ENCODE measurements at places on chromosomes 5 and 9.

GRCh38 chr5:61991866-61992265 is 314.1 kb upstream of the KIF2A start:
- DNase-seq = no peak

- no peak for DNase-seq
These were observed 46.8 kb downstream of the SLC1A3 start for GRCh38 chr5:36653044-36653705.

DNA sequence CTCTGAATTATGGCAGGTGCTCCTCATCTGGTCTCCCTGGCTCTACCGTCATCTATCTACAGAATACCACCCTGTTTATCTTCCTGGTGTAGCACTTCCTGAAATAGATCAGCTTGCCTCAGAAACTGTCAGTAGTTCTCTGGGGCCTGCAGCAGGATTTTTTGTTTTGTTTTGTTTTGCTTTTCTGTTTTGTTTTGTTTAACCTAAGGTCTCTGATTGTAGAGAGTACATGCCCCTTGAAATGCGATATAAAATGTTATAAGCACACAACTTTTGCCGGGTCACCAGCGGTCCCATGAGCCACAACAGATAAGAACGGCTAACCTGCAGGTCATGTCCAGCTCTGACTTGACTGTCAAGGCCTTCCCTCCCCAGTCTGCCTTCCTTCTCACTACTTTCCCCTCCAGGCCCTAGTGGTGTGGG is 26.6 kb upstream of the CREBRF start:
- no peak for DNase-seq

DNA sequence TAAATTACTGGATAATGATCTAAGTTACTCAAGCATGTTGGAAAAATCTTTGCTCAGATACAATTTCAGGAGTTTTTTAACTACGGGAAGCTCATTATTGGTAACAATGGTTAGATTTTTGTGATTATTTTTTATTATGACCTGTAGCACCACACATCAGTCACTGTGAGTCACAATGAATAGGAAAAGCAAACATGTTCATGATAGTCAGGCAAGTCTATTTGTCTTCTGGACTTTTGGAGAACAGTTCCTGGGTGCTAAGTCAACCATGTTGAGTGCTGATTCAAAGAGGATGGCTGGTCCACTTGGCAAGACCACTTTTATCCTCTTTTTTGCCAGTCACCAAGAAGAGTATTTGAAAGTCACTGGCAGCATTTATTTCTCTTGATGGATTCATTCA is 403.2 kb downstream of the KIF4B start:
- DNase-seq = no peak

DNA sequence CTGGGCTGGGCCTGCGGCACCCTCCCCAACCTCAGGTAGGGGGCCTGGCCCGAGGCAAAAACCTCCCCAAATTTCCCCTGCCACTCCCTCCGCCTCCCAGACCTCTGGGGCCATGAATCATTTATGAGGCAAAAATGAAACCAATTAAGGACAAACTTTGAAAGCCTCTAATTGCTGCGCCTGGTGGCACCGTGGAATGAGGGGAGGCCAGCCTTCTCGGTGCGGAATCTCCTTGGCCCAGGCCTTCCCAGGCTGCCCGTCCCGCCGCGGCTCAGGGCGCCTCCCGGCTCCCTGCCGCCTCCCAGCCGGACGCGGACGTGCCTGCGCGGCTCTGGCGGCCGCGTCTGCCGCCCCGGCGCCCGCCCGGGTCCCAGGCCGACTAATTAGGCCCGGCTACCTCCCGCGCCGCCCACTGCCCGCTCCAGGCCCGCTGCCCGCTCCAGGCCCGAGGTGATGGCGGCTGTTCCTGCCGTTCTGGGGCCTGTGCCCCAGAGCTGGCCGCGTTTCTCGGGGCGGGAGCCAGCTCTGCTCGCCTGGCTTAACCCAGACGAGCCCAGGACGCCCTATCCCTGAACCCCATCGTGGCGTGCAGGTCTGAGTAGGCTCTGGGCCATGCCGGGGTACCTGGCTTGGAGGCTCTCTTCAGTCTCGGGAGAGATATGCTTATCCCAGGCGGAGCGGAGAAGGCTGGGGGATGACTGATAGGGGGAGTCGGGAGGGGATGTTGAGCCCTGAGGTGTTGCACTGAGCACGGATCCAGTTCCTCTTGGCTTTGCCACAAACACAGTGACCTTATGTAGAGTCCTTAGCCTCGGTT is 20.1 kb downstream of the CXXC5 start:
- no peak for DNase-seq

DNA sequence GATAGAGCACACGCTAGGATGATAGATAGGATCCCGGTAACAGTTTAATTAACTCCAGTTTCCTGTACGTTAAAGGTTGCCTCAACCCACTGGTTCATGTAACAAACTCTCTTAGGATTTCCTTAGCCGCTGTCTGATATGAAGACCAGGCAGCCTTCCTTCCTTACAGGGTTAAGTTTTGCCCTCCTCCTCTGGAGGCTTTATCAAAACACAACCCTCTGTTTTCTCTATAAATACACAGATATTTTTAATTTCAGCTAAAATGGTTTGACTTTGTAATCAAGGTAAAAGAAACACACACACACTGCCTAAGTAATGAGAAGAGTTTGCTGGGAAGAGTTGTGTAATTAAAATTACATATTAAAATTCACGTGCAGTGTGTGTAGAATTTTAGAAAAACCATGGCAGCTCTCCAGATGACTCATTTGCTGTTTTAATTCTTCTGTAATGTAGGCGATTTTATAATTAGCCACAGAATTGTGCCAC is 369.8 kb downstream of the CSNK1G3 start:
- peak; percentile 66 for DNase-seq

DNA sequence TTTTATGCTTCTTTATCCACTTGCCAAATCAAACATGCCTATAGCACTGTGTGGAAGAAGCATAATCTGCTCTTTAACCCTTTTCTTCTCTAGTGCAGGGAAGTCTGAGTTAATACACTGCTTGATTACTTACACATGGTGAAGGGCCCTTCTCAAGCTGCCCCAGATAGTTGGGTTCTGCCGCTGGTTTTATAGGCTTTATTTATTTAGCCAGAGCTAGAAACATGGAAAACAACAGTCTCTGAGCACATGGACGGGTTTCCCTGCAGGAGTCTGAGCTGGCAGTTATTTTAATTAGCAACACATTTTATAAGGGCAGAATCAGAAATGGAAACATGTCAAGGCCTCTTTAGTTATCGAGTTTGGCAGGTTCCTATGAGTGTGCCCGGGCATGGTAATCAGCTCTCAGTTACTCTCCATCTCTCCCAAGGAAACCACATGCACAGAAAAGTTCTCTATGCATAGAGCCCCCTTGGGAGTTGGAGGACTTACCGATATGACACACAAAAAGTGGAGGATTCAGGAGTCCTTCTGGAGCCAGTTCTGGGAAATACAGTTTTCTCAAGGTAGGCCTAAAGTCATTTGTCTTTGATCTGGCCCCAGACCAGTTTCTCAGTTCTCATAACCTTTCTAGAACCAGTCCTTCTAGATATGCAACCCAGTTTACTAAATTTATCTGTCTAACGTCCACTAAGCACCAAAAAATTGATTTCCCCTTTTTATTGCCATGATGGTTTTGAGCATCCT is 564.8 kb downstream of the ACTL7B start:
- DNase-seq = peak; percentile 22

DNA sequence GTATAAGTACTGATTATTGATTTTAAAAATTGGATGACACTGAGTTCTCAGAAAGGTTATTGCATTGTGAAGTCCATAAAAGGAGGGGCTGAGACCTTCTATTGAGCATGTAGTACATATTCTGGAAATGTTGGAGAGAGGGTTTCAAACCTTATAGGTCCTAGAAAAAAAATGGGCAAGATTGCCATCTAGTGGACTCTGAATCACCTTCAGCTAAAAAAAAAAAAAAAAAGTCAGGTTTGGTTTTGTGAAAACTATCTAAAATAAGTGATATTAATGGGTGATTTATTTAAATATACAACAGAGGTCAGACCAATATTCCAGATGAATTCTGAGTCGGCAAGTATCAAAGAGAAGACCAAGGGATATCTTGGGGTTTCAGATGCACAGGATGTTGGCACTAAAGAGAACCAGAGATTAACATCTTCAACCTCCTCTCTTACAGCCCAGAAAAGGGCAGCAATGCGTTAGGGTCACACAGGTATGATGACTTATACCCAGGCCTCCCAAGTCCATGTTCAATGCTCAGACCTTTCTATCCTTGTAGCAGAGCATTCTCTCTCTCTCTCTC is 109.8 kb upstream of the NMUR2 start:
- DNase-seq = peak; percentile 34

DNA sequence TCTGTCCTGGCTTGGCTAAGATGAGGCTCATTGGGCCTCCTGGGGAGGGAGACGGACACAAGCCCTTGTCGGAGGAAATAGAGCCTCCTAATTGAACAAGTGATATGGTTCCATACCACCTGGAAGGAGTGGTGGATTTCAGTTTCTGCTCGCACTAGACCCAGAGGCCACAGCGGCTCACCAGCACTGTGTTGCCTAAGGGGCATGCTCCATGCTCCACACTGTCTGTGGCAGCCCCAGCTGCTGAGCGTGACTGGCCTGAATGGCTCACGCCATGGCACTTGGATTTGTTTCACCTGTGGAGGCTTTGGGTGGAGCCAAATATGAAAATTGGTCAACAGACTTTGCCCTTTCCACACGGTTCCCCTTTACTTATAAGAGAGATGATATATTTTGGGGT is 181.1 kb downstream of the HSPA4 start:
- no peak for DNase-seq

DNA sequence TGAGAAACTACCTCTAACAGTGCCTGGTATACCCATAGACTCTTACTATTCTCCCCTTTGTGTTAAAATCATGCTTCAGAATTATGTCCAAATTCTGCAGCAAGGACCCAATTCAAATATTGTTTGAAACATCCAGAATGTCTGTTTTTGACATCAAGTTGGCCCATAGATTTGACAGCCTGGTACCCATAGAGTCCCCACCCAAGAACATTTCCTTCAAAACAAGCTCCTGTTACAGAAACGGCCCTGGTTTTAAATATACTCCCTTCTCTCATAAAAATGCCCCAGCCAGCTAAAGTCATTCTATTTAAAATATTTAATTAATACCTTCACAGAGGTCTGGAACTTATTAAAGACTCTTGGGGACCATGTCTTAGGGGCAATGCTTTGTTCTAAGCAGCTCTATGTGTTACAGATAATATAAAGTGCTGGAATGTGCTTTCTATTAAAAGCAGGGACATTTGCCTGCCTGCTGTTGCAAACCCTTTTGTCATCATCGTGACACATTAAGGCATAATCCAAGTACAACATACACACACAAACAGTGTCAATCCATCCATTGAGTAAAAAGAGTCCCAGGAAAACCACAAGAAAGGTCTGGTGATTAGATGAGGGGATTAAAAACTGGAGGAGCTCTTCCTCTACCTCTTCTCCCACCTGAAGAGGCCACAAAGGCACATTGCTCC is 321.7 kb downstream of the MLLT3 start:
- no peak for DNase-seq

GRCh38 chr5:38569180-38569579 is 12.7 kb upstream of the LIFR start:
- DNase-seq = no peak

DNA sequence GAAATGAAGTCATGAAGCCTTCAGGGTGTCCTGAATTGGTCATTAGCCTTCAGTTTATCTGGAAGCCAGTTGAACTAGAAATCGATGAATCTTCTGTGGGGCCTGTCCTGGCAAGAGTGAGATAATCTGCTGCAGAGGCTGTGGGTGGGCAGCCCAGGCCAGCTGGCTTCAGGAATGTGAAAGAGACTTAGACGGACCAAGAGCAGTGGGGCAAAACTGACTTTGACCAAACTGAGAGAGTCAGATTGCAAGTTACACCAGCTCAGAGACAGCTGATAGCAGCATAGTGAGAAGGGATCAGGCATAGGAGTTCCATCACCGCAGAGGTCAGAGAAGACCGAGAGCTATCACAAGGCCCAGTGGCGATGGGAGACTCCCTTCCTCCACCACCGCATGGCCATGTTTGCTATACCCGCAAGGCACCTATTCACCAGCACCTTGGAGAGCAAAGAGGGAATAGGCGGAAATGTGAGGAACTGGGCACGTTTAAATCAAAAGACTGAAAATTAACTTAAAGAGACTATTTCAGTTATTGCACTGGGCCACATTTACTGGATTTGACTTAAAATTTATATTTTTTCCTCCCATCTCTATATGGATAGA is 50.0 kb upstream of the GLIS3 start:
- DNase-seq = no peak

- DNase-seq = no peak
These were observed 15.8 kb downstream of the PPARGC1B start for GRCh38 chr5:149745943-149746324.

DNA sequence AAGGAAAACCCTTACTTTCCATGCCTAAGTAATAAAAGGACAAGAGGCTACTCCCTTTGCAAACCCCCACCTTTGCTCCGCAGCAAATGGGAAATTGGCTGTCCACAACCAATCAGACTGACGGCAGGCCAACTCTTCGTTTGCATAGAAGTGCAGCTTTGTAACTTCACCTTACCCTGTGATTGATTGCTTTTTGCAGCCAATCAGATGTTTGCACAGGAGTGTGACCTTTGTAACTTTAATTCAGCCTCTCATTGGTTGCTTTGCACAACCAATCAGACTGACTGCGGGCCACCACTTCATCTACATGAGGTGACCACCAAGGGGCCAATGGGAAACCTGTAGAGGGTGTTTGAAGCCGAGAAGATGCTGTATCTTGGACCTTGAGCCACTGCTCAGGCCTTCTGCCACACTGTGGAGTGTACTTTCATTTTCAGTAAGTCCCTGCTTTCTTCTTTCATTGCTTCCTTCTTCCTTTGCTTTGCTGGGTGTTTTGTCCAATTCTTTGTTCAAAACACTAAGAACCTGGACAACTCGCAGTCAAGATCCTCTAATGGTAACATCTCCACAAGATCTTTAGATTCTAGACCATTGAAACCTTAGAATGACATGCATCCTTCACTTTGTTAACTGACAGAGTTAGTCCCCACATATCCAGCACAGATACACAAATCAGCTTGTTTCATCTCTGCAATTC is 51.3 kb upstream of the FREM1 start:
- no peak for DNase-seq

GRCh38 chr9:35905051-35905781 is 786 bp upstream of the HRCT1 start:
- no peak for DNase-seq

- DNase-seq = no peak
These were observed 17.2 kb downstream of the KDM3B start for GRCh38 chr5:138369706-138370105.

DNA sequence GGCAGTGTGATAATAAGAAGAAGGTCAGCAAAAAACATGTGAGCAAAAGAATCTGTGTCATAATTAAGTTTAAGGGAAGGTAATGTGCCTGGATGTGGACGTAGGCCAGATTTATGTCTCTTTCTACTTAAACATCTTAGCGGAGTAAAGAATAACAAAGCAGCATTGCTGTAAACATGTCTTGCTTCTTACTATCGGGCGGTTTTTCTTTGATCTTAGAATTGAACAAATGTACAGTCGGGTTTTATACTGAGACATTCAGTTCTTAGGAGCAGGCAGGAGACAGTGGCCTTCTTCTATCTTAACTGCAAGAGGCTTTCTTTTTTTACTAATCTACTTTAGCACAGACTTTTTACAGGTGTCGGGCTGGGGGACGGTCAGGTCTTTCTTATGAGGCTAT is 40.4 kb upstream of the FLT4 start:
- DNase-seq = no peak

- no peak for DNase-seq
These were observed 729.8 kb downstream of the EFNA5 start for GRCh38 chr5:106940986-106941385.

- DNase-seq = no peak
These were observed 263.5 kb downstream of the TAF11L14 start for GRCh38 chr5:17897776-17898175.

All from NCI-H1105 treated with DMSO at 0.1 percent for 48 hours (cell line).